Suprapubic skin (tissue), 4 donors: ENCODE measurements at places on chromosomes 2 and 18. TPM values are rescaled to one million over a fixed set of nuclear protein-coding genes. Genes with fewer than 3 reads are reported as not detected.

The EVA1A gene
- 6.3 TPM for total RNA-seq

The CSRNP3 gene
- total RNA-seq: 1.3 TPM

The CD8B2 gene
- total RNA-seq: not detected

The SLC1A4 gene
- 12.9 TPM for total RNA-seq

The ARID5A gene
- total RNA-seq: 15.8 TPM

The DSG4 gene
- total RNA-seq: 20.9 TPM

The SERPINB4 gene
- 1.1 TPM for total RNA-seq

The MOCOS gene
- 9.2 TPM for total RNA-seq

The MDH1B gene
- 2.3 TPM for total RNA-seq

The POTEJ gene
- not detected for total RNA-seq

- no peak for DNase-seq
These were observed 507.0 kb upstream of the MAP2 start for GRCh38 chr2:208916881-208917280.

- DNase-seq: no peak
These were observed 8.1 kb downstream of the FAM171B start for GRCh38 chr2:186702006-186702405.

GRCh38 chr2:54166121-54166773, 50.8 kb downstream of the ACYP2 start:
- no peak for DNase-seq

GRCh38 chr2:46411985-46412384, 67.4 kb upstream of the TMEM247 start:
- DNase-seq: no peak

- DNase-seq: no peak
These were observed 1243.1 kb upstream of the NXPH2 start for GRCh38 chr2:140023291-140023690.

DNA sequence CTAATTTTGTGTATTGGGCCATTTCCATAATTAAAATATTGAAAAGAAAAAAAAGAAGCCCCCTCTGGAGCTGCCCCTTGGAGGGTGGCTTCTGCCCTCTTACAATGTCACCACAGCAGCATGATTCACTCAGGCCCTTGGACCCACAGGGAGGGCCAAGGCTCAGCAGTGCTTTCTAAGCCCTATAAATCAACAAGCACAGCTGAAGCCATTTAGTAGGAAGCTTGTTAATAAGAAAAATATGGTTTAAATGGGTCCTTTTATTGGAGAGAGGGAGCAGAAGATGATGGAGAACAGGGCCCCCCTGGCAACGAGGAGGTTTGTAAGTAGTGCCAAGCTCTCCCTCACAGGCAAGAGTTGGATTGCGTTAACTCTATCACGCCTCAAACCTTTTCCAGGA, 107.6 kb upstream of the FZD7 start:
- no peak for DNase-seq

DNA sequence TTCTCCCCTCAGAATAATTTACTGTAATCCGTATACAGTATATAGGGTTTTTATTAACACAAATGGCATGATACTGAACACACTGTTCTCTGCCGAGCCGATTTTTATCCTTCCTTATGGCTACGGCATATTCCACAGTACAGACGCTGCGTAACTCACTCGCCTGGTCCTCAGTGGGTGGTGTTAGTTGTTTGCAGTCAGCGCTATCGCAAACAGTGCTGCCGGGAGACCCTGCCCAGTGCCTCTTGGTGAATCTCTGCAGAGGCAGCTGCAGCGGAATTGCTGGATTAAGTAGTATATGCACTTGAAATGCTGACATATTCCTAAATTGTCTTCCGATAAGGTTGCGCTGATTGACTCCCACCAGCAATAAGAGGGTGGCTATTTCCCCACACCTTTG, 73.9 kb downstream of the MARCO start:
- peak; percentile 43 for DNase-seq

DNA sequence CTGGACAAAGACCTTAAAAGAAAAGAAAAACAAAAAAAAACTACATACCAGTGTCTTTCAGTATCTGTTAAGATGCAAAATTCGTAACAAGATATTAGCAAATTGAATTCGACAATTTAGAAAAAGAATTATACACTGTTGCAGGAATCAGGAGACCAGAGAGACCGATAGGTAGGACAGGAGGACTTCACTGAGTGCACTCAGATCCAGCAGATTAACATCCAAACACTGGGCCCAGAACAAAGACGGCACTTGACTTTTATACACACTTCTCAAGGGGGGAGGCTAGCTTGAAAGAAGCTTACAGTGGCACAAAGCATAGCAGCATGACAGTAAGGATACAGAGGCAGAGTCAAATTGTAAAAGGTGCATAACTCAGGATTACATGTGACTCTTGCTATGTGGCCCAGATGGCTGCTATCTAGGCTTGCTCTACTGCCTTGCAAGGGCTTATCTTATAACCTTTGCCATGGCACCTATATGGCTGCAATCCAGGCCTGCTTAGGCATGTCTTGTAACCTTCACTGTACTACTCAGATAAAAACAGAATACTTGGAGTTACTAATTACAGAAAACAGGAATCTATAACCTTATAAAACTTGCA, 507.3 kb upstream of the LRRTM4 start:
- no peak for DNase-seq

DNA sequence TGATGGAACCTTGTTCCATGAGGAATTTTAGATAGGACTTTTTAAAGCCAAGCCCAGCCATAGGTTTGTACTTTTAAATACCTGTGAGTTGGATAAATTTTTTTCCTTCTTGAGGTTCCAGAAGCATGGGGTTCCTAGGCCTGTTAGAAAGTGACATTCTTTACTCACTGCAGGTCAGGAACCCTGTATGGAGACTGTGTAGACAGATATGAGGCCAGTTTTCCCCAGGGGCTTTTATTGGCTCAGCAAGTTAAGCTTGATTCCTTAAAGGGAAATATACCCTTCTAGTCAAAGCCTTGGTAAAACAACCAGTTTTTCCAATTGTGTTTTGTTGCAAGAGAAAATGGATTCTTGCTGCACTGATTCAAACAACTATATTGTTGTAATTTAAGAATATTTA, 38.4 kb upstream of the GMCL1 start:
- no peak for DNase-seq

DNA sequence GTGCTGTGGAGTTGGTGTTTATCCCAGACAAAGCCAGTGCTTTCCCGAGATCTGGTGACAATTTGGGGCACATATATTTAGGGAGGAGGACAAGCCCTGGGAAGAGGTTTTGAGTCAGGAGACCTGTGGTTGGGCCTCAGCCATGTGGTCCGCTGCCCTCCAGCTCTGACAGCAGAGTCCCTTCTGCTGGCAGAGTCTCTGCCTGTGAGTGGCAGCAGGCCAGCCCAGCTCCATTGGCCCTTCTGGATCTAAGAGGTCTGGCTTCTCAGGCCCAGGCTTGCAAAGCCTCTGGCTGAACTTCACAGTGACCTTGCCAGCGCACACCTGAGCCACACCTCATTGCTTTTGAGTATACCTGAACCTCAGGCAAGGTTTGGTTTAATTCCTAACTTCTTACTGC, 115.3 kb downstream of the BCL2L11 start:
- DNase-seq: no peak

DNA sequence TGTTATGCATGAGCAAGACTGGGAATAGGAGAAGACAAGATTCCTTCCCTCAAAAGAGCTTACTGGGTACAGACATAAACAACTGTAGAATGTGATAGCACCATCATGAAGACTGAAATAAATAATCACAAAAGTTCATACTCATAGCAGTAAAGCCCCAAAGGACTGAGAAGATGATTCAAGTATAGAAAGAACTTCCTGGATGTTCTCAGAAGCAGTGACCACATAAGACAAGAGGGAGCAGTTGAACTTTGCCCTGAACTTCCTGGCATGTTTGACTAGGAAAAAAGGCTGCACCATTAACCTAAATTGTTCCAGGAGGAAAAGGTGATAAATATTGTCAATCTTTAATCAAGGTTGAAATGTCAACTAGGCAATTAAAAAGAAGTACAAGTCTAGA, 57.8 kb upstream of the CCDC141 start:
- DNase-seq: no peak

GRCh38 chr18:59736061-59736460, 38.8 kb upstream of the CCBE1 start:
- DNase-seq: no peak

- no peak for DNase-seq
These were observed 12.1 kb downstream of the ACOXL start for GRCh38 chr2:110744429-110744828.

DNA sequence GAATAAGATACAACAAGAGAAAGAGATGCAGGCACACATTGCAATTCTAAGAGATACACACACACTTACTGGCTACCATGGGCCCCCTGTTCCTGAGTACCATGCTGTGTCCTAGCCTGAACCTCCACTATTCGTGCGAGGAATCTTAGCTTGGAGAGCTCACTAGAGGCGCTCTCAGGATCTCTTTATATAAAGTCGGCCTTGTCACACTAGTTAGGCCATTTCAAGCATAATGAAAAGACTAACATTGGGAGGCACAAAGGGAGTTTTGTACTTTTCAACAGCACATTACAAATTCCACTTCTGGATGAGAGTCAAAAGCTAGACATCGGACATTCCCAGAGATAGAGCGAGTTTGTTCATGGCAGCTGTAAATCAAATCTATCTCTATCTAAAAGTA, 365.2 kb downstream of the DSEL start:
- no peak for DNase-seq

DNA sequence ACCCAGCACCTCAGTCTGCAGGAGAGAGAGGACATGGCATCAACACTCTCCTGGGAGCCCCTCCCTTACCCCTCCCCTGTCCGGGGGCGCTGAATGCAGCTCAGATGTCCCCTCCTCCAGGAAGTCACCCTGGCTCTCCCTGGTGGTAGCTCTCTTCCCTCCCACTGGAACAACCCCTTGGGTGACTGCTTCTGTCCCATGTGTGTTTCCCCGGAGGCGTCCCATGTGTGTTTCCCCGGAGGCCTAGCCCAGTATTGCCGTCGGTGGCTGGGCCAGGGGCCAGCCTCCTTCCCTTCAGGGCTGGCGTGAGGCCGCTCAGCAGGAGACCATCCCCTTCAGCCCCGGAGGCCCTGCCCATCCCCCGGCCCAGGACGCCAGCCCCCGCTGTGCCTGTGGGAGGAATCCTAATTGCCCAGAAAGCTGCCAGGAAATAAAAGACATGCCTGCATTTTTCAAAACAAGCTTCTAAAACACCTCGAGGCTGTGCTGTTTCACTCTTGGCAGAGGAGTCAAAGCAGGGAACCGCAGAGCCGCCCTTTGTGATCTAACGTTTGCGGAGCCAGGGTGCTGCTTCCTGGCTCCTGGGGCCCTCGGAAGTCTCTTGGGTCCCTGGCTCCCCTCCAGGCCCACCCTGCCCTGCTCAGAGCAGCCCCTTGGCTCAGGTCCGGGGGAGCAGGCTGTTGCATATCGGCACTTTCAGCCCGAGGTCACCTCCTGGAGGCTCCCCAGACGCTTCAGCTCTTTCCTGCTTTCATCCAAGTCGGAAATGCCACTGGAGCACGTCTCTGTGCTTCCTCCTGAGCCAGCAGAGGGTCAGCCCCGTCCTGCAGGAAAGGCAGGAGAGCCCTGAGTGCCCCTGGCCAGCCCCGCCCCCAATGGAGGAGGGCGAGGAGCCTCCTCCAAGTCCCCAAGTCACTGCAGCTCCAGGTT, 11.4 kb downstream of the SNED1 start:
- DNase-seq: peak; percentile 71

DNA sequence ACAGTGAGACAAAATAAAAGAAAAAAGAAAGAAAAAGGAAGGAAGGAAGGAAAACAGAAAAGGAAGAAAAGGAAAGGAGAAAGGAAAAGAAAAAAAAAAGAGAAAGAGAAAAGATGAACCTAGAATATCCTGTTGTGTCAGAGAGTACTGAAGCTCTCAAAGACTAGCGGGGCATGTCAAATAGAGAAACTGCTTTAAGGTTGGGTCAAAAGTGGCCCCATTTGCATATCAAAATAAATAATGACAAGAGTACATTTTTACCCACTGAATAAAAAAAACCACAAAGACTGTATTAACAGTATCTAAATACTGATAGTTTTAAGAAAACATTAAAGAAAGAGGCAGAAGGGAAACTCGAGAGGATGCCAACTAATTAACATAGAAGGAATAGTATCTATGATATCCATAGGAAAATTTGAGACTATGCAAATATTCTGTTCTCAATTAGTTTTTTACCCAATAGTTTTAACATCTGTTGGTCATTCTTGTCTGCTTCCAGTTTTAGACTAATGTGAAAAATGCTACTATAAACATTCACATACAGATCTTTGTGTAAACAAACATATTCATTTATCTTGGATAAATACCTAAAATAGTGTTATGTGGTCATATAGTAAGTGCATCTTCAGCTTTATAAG, 53.2 kb downstream of the SFXN5 start:
- no peak for DNase-seq

GRCh38 chr2:1648241-1649102, 95.8 kb downstream of the PXDN start:
- DNase-seq: no peak

- DNase-seq: no peak
These were observed 98.7 kb upstream of the THOC1 start for GRCh38 chr18:366466-367061.

DNA sequence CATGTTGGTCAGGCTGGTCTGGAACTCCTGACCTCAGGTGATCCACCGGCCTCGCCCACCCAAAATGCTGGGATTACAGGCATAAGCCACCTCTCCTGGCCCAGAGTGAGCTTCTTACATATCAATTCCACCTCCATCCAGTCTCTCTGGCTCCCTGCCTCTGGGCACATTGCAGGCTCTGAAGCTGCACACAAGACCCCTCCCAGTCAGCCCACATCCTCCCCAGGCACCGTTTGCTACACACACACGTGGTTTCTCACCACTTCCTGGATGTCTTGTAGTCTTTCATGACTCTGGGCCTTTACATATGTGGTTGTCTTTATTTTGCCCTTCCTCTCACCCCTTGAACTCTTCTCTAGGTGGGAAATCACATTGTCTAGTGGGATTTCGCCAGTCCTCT, 64.0 kb upstream of the CABLES1 start:
- no peak for DNase-seq

- DNase-seq: no peak
These were observed 22.6 kb upstream of the BCL2 start for GRCh38 chr18:63342206-63342605.
